Right atrium auricular region (tissue), 2 donors: ENCODE measurements at places on chromosomes 1 and 21. TPM values are rescaled to one million over a fixed set of nuclear protein-coding genes. Genes with fewer than 3 reads are reported as not detected.
A peak's percentile ranks its signal among the peaks of the same experiment; 100 is the strongest.

DNA sequence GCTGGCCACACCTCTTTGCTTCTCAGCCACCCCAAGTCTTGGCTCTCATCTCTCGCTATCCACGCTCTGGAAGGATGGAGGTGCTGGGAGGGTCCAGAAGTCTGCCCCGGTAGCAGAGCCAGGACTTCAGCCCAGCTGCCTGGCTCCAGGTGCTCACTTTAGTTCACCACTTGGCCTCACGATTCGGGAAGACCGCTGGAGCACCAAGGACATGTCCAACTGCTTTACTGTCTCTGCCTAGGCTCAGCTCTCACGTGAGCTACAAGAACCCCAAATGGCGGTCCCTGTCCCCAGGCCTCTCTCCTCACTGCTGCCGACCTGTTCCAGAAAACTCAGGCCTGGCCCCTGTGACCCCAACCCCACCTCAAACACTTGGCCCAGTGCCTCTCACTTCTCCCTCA, 3.4 kb downstream of the TRIM11 start:
- no peak for DNase-seq

DNA sequence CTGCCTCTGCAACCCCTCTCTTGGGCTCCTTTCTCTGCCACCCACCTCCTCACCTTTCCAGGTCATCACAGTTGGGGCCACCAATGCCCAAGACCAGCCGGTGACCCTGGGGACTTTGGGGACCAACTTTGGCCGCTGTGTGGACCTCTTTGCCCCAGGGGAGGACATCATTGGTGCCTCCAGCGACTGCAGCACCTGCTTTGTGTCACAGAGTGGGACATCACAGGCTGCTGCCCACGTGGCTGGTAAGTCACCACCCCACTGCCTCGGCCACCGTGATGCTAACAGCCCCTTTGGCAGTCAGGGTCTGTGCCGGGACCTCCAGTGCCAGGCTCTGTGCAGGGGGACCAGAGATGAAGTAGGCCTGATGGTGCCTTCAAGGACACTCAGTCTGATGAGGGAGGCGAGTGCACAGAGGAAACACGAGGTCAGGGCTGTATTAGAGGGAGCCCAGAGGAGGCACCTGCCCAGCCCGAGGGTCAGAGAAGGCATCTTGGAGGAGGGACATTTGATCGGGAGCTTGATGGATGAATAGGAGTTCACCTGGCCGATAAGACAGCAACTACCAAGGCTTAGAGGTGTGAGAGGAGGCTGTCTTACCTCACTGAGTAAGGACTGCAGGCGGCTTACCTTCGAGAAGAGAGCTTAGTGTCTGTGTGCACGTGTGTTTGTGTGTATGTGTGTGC, 18.1 kb downstream of the PCSK9 start:
- no peak for DNase-seq

- peak; percentile 40 for DNase-seq
Measured at GRCh38 chr1:230172016-230172537, 105.0 kb downstream of the GALNT2 start.

GRCh38 chr21:35703704-35704103, 356.6 kb downstream of the SETD4 start:
- DNase-seq = no peak

GRCh38 chr21:28703861-28704260, 288.8 kb downstream of the LTN1 start:
- DNase-seq = no peak

DNA sequence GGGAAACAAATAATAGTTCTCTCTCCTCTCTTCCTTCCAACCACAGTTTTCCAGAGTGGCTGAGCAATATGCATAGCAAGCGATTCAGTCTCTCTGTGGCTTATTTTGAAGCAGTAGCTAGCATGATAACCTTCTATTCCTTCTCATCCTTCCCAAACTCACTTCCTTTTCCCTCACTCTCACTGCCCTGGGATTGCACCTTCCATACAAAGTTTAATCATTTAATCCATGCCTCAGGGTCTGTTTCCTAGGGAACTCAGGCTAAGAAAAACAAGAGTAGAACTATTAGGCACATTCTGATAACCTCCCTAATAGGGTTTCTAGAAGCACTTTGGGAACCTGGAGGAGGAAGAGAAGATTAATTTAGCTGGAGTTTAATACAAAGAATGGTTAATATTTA, 97.7 kb upstream of the S1PR1 start:
- DNase-seq = no peak

GRCh38 chr1:147084273-147085096, 87.8 kb downstream of the PRKAB2 start:
- DNase-seq = peak; percentile 86

Gene LCE6A
- not detected for total RNA-seq

Gene CAMSAP2
- 36.4 TPM for total RNA-seq

Gene NBPF4
- total RNA-seq = not detected

Gene OR11L1
- not detected for total RNA-seq

Gene CHIA
- total RNA-seq = not detected

Gene FAM3B
- total RNA-seq = not detected
